Stimulated activated CD8-positive, alpha-beta memory T cell treated with anti-CD3 and anti-CD28 coated beads, Interleukin-4, amount 100 ng/mL, for 1 hour (primary cell): ENCODE measurements at places on chromosomes 13 and 19.

- no peak for DNase-seq
These were observed 16.9 kb downstream of the DZIP1 start for GRCh38 chr13:95627590-95627989.

GRCh38 chr13:19955873-19956559 is 2.5 kb upstream of the ZMYM2 start:
- DNase-seq = no peak

GRCh38 chr13:111414341-111414740 is 93.9 kb downstream of the TEX29 start:
- DNase-seq = no peak

DNA sequence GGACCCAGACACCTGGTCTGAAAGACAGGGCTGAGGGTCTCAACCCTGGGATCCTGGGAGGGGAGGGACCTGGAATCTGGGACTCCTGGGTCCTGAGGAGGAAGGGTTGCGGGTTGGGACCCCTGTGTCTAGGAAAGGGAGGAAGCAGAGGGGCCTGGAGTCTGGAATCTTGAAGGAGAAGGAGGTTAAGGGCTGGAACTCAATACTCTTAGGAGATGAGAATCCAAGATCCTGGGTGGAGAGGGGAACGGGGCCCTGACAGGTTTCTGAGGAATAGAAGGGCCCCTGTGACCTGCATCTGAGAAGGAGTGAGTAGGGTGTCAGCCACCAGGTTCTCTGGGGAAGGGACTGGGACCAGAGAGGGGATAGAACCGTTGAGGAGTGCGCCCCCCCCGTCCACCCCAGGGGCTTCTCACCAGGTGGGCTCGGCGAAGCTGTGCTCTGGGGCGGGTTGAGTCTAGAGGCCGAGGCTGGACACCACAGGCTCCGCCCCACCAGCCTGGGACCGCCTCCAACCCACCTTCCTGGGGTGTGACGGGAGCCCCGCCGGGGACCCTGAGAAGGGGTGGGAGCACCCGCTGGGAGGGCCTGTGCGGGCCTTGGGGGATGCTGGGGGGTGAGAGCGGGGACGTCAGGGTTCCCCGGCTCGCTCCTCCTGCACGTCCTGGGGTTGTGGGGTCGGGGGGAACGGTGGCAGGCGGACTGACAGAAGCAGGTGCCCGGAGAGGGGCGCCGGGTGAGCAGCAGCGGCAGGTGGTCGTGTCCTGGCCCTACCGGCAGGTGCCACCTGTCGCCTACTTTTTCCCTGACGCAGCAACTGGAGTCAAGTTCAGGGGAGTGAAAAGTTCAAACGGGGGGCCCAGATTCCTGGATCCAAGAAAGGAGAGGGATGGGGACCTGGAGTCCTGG is at the start of gene MAMSTR:
TSS of gene MAMSTR (minus strand) at position 463 of the 909 bp plus-strand sequence. CDS start 694 bp downstream, outside the sequence.
- DNase-seq = no peak

DNA sequence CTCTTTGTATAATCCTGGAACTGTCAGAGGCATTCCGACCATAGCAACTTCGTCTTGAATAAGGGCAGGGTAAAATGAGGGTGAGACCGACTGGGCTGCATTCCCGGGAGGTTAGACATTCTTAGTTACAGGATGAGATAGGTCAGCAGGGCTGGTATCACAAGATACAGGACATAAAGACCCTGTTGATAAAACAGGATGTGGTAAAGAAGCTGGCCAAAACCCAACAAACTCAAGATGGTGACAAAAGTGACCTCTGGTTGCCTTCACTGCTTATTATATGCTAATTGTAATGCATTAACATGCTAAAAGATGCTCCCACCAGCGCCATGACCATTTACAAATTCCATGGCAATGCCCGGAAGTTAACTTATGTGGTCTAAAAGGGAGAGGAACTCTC is 27.7 kb upstream of the MBNL2 start:
- no peak for DNase-seq
